ENCODE measurements at places on chromosomes 5 and 9. TPM values are rescaled to one million over a fixed set of nuclear protein-coding genes. Genes with fewer than 3 reads are reported as not detected.

Gene ANKRD31
- polyA plus RNA-seq, result 0.66 TPM

Gene FAM120AOS
- 62.0 TPM for polyA plus RNA-seq

Gene PCDHGA9
- 5.2 TPM for polyA plus RNA-seq

Gene GABBR2
- polyA plus RNA-seq, result 5.0 TPM

Gene PCDHB4
- 1.3 TPM for polyA plus RNA-seq

Gene RAB3C
- 3.3 TPM for polyA plus RNA-seq

Gene TRPM6
- 0.85 TPM for polyA plus RNA-seq

Gene HAPLN1
- polyA plus RNA-seq, result 8.5 TPM

Gene F2RL1
- 30.3 TPM for polyA plus RNA-seq

Gene PAEP
- polyA plus RNA-seq, result 0.35 TPM

Gene KIF4B
- polyA plus RNA-seq, result 0.18 TPM

Gene IFNE
- polyA plus RNA-seq, result 0.33 TPM

DNA sequence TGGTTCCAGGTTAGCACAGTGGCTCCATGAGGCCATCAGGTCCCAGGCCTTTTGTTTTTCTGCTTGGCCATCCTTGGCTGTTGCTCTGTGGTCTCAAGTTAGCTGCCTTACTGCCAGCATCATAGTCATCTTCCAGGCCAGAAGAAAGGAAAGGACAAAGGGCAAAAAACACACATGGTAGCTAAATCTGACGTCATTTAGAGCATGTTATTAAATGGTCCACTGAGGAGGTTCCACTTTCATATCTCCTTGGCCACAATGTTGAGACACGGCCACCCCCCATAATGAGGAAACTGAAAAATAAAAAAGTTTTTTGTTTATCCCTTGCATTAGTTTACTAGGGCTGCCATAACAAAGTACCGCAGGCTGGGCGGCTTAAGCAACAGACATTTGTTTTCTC, 106.4 kb upstream of the NIPBL start:
- DNase-seq, result no peak

GRCh38 chr9:110143950-110144545, 63.9 kb downstream of the C9orf152 start:
- no peak for DNase-seq

- DNase-seq, result no peak
Measured at GRCh38 chr5:1443171-1443570, 2.1 kb downstream of the SLC6A3 start.

- DNase-seq, result no peak
Measured at GRCh38 chr5:34915856-34916192, 313 bp downstream of the BRIX1 start.

DNA sequence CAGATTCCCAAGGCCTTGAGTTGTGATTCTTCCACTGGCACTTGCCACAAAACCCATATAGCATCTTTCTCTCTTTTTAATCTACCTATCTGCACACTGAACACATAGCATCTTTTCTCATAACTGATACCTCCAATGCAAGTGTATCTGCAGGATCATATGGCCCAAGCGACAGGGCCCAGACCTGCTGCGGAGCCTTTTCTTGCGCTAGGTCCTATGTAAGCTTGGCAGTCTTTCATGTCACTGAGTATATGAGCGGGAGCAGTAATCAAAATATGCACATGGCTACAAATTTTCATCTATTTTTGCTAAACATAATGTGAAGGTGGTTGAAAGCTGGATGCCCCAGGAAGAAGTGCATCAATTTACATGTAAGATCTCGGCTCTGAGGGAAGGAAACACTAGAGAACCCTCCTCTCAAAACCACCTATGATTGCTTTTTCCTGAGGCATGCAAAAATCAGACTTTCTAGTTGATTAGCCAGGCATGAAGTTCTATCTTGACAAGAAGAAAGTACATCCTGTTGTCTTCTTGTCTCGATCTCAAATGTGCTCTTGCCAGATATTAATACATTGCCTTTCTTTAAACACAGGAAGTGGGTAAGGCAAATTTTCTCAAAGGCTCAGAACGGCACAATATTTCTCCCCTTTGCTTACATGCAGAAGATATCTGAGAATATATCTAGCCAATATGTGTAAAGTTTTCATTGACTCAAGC, 26.9 kb upstream of the CEMIP2 start:
- DNase-seq, result no peak

DNA sequence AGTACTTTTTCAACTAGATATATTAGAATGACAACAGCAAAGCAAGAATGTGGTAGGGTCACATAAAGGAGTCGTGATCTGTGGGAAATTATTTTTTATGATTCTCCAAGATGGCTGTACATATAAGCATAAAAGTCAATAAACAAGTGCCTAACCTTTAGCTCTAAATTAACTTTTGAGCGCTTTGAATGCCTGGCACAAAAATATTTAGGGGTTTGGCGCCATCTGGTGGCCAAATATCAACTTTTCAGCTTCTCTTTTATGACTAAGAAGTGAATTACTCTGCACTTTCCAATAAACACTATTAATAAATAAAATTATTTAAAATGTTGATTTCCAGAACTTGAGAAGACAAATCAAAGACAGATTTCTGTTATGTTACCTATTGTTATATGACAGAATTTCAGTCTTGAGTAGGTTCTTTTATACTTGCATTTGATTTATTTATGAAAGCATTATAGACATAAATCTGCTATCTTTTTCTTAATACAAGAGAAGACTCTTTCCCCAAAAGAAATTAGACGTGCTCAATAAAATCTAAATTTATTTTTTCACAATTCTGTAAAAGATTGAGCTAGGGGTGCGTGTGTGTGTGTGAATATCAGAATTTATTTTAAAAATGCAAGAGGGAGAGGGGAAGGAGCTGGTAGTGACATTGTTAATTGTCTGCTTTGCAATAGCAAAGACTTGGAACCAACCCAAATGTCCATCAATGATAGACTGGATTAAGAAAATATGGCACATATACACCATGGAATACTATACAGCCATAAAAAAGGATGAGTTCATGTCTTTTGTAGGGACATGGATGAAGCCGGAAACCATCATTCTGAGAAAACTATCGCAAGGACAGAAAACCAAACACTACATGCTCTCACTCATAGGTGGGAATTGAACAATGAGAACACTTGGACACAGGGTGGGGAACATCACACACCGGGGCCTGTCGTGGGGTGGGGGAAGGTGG, 36.7 kb upstream of the ARRDC3 start:
- no peak for DNase-seq

DNA sequence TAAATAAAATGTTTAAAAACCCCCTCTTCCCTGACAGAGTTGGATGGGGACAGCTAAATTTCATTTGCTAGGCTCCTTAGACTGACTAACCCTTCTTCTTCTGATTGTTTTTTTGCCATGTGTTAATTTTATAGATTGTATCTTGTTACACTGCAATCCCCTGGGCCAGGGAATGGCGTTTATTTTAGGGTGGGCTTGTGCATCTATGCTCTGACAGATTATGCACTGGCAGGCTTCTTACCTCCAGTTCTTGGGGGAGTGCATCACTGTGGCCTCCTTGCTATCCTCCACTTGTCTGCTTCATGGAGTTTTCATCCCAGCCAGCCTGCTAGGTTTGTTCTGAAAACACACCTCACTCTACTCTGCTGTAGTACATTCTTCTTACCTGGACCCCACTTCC, 159.8 kb downstream of the DROSHA start:
- DNase-seq, result no peak

GRCh38 chr5:138611678-138612218, 36.5 kb upstream of the HSPA9 start:
- DNase-seq, result no peak

DNA sequence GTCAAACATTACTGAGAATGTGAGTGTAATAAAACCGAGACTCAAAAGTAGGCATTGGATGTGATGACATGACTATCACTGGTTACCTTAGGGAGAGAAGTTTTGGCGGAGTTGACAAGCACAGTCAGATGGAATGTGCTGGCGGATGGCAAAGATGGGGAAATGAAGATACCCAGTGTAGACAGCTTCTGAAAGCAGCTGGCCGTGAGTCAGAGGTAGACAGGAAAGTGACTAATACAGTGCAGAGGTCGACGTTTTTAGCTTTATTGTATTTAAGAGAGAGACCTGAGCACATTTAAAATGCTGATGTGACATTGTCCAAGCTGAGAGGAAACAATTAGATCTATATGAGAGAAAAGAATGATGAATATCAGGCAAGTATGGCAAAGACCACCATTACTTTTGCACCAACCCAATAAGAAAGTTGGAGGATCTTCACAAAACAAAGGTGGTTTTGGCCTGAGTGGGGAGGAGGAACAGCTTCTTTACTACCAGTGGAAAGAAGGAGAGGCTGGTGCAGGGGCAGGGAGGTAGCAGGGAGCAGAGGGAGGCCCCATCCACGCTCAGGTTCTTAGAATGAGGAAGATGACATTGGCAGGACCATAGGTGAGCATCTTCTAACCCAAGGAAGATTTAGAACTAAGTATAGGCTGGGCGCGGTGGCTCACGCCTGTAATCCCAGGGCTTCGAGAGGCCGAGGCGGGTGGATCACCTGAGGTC, 36.7 kb upstream of the KCNIP1 start:
- DNase-seq, result no peak

DNA sequence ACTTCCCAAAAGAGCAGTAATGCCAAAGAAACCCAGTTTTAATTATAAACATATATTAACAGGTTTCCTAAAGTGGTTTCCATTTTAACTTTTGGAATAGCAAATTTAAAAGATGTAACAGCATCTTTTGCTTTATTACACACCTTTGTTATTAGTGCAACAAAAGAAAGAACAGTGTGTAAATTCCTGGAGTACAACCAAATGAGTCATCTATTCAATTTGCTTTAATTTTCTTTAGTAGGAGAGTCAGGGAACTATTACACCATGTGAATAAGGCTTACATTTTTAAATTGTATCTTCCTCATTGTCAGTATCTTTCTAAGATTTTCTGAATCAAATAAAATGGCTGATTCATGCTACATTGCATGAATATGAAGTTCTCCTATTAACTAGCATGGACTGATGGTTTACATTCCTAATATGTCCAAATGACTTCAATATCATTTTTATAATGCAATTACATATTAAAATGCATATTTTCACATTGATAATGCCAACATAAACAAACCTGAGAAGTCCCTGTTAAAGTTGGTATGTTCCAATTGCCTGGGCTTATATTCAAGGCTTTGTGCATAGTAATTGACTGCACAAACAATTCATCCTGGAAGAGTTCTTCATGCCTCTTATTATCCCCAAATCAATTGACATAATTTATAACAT, 22.5 kb downstream of the EDIL3 start:
- no peak for DNase-seq

- no peak for DNase-seq
Measured at GRCh38 chr5:95957561-95958203, 4.0 kb downstream of the ELL2 start.

GRCh38 chr5:108989761-108990392, 242.2 kb downstream of the FER start:
- DNase-seq, result no peak

- no peak for DNase-seq
Measured at GRCh38 chr5:140267559-140268018, 35.3 kb downstream of the PFDN1 start.

DNA sequence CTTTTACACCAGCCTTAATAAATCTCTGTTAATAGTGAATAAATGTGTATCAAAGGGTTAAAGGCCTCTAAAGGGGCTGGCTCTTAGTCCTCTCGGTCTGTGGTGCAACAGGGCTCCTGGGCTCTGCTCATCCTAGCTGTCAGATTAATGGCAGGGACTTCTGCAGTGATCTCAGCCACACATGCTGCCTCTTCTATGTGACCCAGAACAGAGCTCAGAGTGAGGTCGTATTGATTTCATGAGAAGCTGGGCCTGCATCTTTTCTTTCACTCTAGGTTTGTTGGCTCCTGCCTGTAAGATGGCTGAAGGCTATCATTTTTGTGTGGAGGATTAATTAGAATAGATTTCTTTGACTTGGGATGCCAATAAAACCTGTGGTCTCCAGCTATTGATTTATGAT, 165.0 kb upstream of the GLRA1 start:
- no peak for DNase-seq

DNA sequence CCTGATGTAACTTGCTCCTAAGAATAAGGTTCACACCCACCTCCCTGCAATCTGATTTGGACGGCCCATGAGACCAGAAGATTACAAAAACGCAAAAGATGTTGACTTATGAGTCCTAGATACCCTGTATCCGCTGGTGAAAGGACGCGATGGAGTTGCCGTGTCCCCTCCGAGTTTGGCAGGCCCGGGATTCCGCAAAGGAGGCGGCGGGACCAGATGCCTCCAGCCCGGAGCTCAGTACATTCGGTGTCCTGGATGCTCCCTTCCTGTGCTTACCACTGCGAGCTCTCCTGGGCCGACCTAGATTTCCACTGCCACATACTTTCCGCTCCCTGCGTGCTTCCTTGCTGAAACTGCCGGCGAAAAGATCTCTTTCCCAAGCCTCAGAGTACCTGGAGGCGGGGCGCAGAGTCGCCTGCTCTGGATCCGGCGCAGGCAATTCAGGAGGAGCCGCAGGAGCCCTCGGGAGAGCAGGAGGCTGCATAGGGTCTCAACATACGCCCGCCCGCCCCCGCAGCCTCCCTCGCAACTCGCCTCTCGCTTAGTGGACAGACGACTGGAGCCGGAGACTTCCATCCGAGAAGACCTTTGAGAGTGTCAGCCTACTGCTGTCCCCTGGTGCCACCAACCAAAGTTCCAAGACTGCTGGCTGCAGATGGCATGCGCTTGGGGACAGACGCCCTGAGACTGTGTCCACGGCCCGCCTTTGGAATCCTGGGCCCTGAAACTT, 39.8 kb downstream of the ANXA2R start:
- no peak for DNase-seq

GRCh38 chr9:38690574-38690973, 29.4 kb downstream of the FAM240B start:
- no peak for DNase-seq

- no peak for DNase-seq
Measured at GRCh38 chr5:95076395-95077185, 208.3 kb downstream of the MCTP1 start.

- no peak for DNase-seq
Measured at GRCh38 chr5:118258223-118258622, 730.1 kb downstream of the DTWD2 start.

DNA sequence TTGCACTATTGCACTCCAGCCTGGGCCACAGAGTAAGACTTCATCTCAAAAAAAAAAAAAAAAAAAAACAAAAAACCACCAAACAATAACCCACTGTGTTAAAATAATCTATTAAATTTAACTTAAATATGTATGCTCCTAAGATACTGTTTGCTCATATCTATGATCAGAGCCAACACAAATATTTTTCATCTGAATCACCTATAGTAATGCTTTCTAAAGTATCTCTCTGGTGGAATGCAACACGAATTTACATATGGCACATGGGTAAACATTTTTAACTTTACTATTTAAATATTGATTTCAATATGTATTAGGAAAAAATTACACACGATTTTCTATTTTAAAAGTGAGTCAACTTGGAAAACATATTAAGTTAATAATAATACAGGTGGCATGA, 196.4 kb downstream of the RFX3 start:
- no peak for DNase-seq

- DNase-seq, result no peak
Measured at GRCh38 chr9:71490810-71491209, 277.5 kb downstream of the CEMIP2 start.

GRCh38 chr5:150485693-150486401, 22.1 kb upstream of the NDST1 start:
- DNase-seq, result no peak

GRCh38 chr5:60972231-60972630, 27.2 kb downstream of the NDUFAF2 start:
- no peak for DNase-seq
